Amniotic stem cell (primary cell): ENCODE measurements at places on chromosomes 2 and 18.

DNA sequence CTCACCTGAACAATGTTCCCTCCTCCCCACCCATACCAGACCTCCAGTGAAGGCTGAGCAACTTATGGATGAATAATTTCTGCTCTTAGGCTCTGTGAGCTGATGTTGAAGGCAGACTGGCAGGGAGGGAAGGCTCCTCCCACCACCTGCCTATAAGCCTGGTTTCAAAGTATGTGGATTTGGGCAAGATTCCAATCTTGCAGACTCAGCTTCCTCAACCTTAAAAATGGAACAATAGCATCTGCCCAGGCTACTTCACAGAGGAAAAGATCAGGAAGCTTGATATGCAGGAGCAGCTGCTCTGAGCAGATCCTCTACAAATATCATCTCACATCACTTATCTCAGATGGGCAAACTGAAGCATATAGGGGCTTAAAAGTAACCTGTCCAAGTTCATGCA, 112.2 kb downstream of the ZFP36L2 start:
- no peak for DNase-seq

- no peak for DNase-seq
Measured at GRCh38 chr2:63049970-63050333, 678 bp upstream of the OTX1 start.

DNA sequence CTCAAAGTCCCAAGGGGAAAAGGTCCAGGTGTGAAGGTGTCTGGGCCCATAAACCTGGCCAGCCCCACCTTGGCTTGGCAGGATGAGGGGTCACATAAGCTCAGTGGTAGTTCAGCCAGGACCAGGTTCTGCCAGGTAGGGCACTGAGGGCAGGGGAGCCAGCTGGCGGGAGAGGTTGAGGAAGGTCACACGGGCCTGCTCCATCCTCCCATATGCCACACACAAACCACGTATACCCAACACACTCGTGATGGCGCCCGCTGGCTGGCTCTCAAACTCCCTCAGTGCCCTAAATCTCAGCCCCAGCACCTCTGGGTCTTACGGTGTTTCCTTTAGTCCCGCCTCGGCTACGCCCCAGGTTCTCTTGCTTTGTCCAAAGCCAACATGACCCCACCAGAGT, 160.5 kb downstream of the ZFP36L2 start:
- DNase-seq, result no peak

DNA sequence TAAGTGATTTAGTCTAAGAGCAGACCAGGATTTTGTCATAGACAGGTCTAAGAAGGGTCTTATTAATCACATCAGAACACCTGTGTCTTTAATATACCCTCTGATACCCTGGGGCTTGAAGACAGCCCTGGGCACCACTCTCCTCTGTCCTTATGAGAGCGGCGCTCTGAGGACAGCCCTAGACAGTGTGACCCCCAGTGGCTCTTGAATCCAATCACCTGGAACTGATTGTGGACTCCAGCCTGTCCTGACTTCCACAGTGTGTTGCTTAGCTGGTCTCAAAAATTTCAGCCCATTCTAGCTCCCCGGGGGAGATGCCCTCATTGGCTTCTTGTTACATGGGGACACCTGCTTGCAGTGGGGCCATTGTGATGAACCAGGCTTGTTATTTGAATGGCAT, 195.8 kb upstream of the SMAD2 start:
- DNase-seq, result no peak

- no peak for DNase-seq
Measured at GRCh38 chr2:19349911-19350677, 8.3 kb downstream of the OSR1 start.

DNA sequence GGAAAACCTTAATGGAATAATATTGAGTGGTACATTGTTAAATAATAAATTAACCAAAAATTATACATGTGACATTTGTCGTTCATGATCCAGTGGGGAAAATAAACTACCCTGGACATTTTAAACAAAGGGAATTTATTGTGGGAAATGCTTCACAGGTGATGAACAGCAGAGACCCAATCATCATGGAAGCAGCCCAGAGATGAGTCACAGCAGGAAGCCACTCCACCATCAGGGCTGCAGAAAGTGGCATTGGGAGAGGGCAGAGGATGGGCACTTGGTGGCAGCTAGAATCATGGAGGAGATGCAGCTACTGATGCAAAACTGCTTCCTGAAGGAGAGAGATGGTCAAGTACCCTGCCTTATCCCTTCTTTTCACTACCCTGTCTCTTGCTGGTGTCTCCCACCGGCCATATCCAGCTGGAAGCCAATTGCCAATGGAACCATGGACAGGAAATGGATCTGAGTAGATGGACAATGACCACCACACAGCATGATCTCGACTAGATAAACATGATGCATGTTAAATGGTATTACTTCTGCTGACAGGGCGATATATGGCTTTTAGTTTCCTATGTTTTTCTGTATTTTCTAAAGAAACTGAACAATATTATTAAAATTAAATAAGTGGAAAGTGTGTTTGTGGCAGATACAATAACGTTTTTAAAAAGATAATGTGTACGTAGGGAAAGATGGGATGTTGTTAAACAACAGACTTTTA, 139.8 kb downstream of the RPIA start:
- DNase-seq, result no peak

GRCh38 chr2:71467180-71467815, 13.9 kb downstream of the DYSF start:
- DNase-seq, result no peak

- DNase-seq, result no peak
Measured at GRCh38 chr18:13279181-13280069, 60.9 kb downstream of the LDLRAD4 start.

DNA sequence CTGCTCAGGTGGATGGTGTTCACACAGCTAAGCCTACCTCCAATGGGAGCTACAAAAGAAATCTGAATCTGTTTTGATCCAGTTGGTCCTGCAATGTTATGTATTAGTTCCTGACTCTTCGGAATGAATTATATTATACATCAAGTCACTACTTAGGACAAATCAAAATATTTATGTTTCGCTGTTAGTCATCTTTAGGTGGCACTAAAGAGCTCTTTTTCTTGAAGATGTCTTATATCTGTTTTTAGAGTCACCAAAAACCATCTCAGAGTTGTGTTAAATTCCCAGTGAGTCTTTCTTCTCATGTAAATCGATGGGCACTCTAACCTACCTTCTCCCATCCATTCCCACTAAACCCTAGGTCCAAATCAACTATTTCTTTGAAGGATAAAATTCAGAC, 2.2 kb downstream of the DNER start:
- DNase-seq, result no peak

DNA sequence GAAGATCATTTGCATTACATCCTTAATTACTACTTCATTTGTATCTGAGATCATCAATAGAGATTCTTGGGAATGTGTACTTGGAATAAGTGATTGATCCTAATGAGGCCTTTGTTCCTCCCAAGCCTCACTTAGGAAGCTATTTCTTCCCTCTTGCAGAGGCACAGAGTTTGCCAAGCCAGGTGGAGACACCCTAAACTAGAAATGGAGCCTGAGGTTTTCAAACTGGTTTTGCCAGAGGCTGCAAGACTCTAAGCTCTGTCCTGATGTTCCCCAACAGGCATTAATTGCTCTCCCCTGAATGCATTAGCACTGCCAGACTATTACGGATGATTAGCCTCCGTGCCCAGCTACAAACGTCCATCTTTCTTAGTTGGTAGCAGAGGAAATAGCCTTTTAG, 125.2 kb upstream of the LGALSL start:
- DNase-seq, result no peak

- no peak for DNase-seq
Measured at GRCh38 chr18:33316146-33316587, 124.4 kb downstream of the CCDC178 start.

DNA sequence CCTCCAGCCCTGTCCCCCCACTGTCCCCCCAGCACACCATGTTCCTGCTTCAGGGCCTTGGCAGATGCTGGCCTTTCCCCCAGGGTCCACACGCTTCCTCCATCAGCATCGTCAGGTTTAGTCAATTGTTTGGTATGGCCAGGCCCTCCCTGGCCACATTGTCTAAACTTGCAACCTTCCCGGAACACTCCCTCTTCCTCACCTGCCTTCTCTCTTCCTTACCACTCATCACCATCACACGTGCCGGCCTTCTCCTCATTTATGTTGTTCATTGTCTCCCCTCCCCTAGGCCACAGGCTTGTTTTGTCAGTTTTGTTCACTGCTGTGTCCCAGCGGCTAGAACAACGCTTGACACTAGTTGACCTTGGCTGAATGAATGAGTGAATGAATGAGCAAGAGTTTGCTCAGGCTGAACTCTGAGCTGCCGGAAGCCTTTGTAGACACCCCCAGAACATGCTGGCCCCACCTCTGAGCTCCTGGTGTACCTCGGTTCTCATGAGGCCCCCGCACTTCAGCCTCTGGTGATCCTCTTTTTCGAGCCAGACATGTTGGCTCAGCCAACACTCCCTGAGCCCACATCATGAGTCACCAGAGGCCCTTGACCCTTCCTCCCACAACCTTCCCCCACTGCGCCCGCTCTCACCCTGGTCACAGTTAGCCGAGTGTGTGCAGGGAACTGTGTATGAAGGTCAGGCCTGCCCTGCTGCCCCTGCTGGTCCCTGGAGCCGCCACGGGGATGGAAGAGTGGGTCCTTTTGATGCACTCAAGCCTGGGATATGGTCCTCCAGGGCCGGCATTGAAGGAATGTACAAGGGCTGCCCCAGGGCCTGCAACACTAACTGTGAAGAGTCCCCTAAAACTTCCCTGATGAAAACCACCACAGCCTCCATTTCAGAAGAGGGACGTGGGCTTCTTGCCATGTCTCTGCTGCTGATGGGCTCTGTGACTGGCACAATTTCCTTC, 57.5 kb downstream of the HS1BP3 start:
- peak; percentile 5 for DNase-seq

- DNase-seq, result no peak
Measured at GRCh38 chr2:149042881-149043280, 4.4 kb downstream of the LYPD6B start.
